ENCODE measurements at places on chromosomes 3 and 15.

DNA sequence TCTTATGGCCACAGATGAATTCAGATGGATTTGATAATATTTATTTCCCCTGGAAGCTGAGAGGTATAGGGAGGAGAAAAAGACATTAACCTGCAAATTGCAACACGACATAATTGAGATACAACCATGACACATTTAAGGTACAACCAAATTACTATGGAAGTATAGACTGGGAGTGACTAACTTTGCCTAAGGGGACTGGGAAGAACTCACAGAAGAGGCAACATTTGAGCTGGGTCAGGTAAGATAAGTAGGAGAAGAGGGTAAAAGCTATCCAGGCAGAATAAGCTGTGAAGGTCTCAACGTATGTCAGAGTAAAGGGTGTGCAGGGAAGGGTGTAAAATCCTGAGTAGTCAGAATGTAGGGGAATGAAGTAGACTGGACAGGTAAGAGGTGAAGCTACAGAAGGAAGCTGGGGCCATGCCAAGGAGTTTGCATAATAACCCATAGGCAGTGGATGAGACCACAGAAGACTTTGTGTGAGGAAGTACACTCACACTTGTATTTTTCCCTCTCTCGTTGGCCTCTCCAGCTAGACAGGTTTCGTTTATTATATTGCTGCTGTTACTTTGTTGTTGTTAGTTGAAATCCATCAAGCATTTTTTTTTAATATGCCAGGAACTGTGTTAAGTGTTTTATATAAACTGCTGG is 28.0 kb upstream of the PTX3 start:
- no peak for DNase-seq

DNA sequence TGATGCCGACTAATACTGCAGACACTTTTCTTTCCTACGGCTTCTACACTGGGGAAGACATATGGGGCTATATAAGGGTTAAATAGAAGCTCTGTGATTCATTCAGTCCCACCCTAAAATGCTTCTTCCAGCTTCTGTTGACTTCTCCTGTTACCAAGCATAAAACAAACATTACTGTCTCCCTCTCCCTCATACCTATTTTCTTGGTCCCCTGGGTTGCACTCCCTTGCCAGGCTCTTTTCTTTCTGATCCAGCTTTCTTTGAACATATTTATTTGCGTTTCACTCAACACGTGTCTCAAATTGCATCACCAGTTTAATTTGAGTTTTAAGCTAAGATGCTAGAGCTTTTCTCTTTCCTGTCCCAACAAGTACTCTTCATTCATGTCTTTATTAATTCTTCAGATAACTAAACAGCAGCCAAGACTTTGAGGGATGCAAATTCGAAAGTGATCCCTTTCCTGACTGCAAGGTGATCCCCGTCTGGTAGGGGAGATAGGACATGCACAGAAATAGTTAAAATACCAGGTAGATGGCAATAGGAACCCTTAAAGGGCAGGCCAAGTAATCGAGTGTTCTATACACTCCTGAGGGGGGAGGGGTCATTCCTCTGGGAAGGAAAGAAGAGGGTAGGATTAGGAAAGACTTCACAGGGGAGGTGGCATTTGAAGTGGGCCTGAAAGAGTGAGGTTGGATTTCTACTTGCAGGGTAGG is 198.6 kb upstream of the BCL6 start:
- DNase-seq = peak; percentile 4

GRCh38 chr15:42352401-42352800 is 6.9 kb upstream of the CAPN3 start:
- DNase-seq = no peak

GRCh38 chr3:61808526-61808925 is 247.2 kb downstream of the PTPRG start:
- no peak for DNase-seq

DNA sequence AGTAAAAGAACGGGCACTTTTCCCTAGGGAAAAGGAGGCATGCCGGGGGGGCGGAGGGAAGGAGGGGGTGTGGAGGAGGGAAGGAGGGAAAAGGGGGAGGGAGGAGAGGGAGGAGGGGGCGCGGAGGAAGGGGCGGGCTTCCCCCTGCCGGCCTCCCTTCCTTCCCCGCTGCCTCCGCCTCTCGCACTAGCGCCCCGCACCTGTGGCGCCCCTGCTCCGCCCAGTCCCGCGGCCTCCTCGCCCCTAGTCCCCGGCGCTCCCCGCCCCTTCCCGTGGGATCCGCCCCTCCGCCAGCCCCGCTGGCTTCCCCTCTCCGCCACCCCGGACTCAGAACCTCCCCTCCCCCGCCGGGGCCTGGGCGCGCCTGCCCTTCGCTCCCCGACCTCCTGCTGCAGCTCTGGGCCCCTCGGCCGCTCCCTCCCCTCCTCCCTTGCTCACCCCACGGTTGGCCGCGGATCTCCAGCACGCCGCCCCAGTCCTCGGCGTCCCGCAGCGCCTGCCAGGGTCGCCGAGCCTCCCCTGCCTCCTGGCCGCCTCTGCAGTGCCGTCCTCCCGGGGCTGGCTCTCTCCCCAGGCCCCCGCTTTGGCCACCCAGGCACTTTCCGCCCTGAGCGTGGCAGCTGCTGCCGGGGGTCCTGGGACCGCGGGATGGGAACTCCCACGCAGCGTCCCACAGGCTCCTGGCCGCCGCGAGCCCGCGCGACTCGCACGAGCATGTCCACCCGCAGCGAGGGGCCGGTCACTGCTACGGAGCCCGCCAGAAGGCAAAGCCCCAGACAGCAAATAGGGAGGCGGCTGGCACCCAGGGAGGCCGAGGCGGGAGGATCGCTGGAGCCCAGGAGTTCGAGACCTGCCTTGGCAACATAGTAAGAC is 147.4 kb downstream of the TJP1 start:
- no peak for DNase-seq

GRCh38 chr3:177196456-177197040 is 734 bp downstream of the TBL1XR1 start:
- no peak for DNase-seq

DNA sequence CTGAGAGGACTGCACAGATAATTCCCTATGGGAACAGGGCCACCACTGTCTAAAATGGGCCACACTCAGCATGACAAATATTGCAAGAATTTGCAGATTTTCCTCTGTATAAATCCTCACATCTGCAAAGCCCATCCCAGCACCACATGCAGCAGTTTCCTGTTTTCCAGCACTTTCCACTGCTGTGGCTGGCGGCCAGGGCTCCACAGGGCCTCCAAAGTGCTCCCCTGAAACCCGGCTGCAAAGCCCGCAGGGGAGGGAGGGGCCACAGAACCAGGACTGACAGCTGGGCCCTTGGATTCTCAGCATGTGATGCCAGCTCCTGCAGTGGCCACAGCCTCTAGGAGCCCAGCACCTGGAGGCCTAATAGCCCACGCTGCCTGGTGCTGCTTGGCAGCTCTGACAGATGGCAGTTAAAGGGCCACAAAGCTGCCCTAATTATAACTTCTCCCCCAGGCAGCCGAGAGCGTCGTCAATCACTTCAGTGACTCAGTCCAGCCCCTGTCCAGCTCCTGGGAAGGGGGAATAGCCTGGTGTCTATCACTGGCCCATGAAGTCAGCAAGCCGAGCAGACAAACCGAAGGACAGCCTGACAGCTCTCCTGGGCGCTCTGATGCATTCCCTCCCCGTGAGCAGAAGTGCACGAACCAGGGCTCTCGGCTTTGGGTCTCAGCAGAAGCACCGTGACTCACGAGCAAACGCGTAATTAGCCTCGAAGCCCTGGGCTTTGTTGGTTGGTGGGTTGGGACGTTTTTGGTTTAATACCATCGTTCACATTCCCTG is 4.7 kb downstream of the LRRC15 start:
- DNase-seq = no peak

DNA sequence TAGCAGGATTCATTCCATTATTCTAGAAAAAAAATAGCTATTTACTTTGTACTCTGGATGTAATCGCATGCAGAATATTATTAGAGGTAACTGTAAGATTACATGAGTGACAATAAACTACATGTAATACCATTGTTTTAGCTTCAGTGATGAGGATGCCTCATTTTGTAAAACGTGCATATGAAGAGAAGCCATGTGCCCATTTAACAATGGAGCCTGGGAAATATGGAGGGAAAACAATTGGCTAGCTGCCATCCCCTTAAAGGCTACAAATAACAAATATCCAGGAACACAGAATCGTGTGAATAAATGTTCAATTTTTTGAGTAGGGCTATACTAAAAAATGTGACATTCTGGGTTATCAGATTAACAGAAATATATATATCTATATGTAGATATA is 151.1 kb downstream of the SAMMSON start:
- no peak for DNase-seq
